ENCODE measurements at places on chromosomes 1 and 21. TPM values are rescaled to one million over a fixed set of nuclear protein-coding genes. Genes with fewer than 3 reads are reported as not detected.

DNA sequence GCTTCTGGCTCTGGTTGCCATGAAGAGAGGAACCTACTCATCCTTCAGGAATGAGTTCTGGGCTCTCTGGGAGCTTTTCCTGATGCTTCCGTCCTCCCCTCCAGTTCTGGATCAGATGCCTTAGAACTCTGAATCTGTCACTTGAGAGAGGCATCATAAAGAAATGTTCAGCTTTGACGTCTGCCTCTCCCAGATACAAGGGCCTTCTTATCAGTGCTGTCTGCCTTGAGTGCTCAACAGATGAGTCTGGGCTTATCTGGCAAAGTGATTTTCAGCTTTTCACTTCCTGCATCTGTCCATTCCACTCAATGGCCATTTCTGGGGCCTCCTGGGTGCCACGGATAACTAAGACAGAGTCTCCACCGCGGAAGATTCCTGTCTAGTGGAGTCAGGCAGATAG is 12.3 kb upstream of the OTUD3 start:
- DNase-seq = no peak

GRCh38 chr1:184152434-184152898 is 100.9 kb downstream of the TSEN15 start:
- no peak for DNase-seq

The RAB42 gene
- total RNA-seq = 4.2 TPM

The KRTAP8-1 gene
- total RNA-seq = not detected

The LRRC53 gene
- not detected for total RNA-seq

The SLC35F3 gene
- not detected for total RNA-seq

DNA sequence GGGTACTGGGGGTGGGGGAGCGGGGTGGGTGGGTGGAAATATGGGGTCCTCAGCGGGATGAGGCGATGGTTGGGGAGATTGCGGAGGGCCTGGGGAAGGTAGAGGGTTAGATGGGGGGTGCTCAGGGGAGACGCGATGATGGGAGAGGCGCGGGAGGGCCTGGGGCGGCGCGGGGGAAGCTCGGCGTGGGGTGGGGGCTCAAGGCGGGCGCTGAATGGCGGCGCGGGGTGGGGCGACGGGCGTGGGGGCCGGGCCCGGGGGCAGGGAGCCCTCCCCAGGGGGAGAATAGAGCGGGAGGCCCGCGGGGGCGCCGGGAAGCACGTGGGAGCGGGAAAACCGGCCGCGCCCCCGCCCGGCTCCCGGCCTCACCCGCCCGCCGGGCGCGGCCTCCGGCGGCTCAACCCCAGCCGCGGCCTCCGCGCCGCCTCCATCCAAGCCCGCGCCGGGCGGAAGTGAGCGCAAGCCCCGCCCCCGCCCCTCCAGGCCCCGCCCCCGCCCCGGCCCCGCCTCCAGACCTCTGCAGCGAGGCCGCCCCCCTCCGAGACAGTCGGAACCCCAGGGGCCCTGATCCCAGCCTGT is at the start of gene FAAP20:
FAAP20 (minus strand) TSS at position 454 of the 579 bp plus-strand sequence; CDS start at position 431, 23 bp downstream.
- no peak for DNase-seq

- DNase-seq = no peak
Measured at GRCh38 chr1:109253803-109254620, 4.7 kb downstream of the CELSR2 start.

The LCK gene
- total RNA-seq = 1.3 TPM

The HMGCS2 gene
- total RNA-seq = not detected

The PCBP3 gene
- total RNA-seq = 2.6 TPM

GRCh38 chr1:220164517-220164916 is 70.6 kb downstream of the IARS2 start:
- DNase-seq = no peak

The TMEM200B gene
- total RNA-seq = 20.8 TPM
